Activated CD4-positive, alpha-beta T cell treated with anti-CD3 and anti-CD28 coated beads for 24 hours (primary cell): ENCODE measurements at places on chromosomes 16 and 17.

GRCh38 chr17:82243648-82244412 is 15.0 kb downstream of the SLC16A3 start:
- no peak for DNase-seq

DNA sequence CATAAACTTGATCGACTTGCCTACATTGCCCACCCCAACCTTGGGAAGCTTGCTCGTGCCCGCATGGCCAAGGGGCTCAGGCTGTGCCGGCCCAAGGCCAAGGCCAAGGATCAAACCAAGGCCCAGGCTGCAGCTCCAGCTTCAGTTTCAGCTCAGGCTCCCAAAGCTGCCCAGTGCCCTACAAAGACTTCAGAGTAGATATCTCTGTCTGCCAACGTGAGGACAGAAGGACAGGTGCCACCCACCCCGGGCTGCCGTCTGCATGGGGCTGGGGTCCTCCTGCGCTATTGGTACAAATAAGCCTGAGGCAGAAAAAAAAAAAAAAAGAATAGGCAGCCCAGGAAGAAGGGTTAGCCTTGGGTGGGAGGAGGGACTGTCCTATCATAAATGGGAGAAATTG is 37.1 kb downstream of the DNAH2 start:
- no peak for DNase-seq

DNA sequence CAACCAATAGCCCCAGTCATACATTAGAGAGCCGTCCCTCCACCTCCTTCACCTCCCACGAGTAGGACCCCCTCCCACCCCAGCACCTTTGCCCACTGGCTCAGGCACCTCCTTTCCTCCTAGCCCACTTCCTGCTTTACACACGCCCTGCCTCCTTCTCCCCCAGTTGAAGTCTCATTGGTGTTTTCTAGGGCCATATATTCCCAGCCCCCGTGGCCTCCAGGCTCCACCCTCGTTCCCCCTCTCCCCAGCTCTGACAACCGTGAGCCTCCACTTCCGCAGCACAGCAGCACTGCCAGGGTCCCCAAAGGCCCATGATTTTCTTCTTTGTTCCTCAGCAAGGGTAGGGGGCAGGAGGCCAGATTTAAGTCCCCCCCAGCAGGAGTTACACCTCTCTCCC is 340.3 kb upstream of the TNRC6C start:
- no peak for DNase-seq

- DNase-seq: no peak
Measured at GRCh38 chr17:74353446-74354060, 8.1 kb downstream of the BTBD17 start.

- DNase-seq: no peak
Measured at GRCh38 chr17:65025297-65025696, 31.2 kb downstream of the GNA13 start.

- no peak for DNase-seq
Measured at GRCh38 chr17:78236362-78237127, 5.1 kb downstream of the TMEM235 start.

DNA sequence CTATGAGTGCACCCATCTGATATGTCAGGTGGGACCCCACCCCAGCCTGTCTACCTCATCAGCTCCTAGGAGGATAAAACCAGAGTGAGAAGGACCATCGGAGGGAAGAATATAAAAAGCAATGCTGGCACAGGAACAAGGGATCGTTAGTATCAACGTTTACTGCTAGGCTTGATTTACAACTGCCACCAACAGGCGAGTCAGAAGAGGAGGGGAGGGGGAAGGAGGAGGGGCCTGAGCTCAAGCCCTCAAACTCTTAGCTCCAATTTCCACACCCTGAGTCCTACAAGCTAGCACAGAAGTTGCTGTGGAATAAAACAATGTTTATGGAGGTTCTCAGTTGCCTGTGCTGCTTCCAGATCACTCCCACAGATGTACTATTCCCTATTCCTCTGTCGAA is 234.5 kb downstream of the C16orf78 start:
- no peak for DNase-seq

DNA sequence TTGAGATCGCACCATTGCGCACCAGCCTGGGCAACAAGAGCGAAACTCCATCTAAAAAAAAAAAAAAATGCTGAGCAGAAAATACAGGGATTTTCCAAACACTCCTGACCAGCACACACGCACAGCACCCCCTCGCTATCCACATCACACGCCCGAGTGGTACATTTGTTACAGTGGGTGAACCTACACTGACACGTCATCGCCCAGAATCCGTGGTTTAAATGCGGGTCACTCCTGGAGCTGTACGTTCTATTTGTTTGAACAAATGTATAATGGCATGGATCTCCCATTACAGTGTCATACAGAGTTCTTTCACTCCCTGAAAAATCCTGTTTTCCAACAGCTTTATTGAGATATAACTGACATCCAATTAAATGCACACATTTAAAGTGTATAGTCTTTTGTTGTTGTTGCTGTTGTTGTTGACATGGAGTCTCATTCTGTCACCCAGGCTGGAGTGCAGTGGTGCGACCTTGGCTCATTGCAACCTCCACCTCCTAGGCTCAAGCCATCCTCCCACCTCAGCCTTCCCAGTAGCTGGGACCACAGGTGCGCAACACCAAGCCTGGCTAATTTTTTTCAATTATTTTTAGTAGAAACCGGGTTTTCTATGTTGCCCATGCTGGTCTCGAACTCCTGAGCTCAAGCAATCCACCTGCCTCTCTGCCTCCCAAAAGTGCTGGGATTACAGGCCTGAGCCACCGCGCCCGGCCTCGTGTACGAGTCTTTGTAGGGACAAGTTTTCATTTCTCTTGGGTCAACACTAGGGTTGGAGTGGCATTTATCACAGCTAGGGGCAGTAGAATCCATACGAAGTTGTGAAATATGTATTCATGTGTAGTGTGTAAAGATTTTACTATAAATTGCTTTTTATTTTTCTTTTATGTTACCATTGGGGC is 4.4 kb upstream of the CARHSP1 start:
- no peak for DNase-seq

DNA sequence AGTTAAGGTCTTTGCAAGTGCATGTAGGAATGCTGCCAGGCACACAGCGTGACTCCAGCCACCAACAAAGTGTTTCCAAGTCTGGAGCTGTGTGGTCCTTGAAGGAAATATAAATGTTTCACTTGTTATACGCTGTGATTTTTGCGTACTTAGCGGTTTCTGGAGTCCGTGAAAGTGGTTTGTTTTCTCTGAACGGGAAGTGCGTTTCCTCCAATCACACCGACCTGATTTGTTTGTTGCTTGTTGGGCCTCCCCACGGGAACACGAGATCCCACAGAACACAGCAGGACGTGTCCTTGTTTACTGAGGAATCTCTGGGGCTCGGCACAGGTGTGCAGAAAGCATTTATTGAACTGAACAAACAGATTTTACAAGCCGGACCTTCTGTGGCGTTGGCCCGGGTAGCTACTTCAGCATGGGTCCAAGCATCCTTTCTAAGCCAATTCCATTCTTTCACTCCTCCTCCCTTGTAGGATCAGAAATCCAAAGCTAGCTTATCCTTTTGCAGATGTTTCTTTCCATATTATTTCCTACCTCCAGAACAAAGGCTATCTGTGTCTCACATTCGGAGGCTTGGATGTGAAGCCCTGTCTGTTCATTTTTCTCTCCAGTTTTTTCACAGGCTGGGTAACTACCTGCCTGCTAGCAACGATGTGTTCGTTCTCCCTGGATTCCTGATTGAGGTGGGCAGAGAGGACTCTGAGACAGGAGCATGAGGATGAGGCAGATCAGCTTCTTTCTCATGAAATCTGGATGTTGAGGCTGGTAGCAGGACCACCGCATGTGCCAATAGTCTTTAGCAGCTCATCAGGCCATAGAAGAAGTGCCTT is 44.6 kb downstream of the ABAT start:
- DNase-seq: no peak

- no peak for DNase-seq
Measured at GRCh38 chr16:65318590-65319257, 196.9 kb upstream of the CDH11 start.

DNA sequence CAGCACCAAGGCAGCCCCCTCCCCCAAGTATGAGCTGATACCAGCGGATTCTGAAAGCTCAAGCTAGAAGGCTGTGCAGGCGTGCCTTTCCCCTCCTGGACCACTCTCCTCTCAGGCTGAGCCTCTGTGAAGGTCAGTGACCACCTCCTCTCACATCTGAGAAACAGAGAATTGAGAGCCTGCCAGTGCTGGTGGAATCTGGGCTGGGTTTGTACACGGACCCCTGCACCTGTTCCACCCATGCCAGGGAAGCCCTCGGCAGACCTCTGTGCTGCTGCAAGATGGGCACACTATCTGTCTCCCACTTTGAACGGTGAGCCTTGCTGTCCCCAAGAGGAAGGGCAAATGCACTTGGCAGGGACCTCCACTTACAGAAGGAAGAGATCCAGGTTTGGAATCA is 54.7 kb upstream of the SDK2 start:
- DNase-seq: no peak

DNA sequence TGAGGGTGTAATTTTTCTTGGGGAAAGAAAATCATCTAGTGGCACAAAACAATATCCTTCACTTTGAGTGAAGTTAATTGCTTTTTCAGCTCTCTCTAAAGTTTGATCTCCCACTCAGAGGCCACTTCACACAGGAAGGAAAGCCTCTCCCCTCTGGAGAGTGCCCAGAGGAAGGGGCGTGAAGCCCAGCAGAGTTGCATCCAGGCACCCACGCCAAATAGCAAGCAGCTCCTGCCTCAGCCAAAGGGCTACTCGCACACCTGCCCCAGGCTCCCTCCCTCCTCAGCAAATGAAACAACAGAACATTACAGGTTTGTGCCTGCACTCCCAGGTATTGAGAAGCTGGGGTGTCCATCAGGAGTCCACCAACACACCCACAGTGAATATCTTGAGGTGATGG is 183.0 kb upstream of the RPL38 start:
- DNase-seq: no peak

DNA sequence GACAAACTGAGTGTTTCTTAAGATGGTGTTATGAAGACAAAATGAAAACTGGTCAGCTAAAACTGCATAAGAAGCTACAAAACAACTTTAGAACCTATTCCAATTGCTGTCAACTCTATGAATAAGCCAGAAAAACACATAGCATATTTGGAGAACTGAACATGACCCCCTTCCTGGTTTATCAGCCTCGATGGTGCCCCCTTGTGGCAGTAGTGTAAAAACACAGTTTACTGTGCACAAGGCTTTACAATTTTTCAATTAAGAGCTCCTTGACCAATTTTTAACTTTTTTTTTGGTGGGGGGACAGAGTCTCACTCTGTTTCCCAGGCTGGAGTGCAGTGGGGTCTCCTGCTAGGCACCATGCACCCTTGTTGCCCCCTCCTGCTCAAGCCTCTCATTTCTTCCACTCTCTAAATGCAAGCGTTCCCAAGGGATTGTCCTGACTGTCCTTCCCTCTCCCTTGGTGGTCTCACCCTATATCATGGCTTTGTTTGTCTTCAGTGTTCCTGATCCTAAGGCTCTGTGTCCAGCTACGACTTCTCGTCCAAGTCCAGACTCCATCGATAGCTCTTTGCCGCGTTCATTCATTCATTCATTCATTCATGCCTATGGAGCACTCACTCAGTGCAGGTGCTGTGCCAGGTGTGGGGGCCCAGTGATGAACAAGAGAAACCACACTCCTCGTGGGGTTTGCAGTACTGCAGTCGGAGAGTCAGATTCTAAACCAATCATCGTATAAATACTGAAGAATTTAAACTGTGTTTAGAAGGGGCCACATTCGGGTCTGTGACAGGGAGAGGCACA is 7.5 kb downstream of the EIF1 start:
- DNase-seq: peak; percentile 64

- no peak for DNase-seq
Measured at GRCh38 chr17:72396121-72396520, 275.3 kb downstream of the SOX9 start.

DNA sequence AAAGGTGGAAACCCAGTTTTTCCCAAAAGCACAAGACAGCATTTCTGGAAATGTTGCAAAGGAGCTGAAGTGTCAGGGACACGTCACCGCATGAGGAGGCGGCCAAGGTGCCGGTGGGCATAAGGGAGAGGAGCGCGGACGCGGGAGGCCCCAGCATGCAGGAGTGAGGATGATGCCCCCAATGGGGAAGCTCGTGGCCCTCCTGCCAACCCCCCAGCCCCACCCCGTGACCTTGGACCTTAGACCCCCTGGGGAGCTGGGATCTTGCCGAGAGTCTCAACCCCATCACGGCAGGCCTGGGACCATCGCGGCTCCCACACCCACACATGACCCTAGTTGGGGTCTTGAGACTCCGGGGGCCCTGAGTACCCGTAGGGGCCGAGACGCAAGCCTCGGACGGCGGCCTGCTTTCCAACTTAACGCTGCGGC is 119.4 kb upstream of the METRNL start:
- DNase-seq: no peak

DNA sequence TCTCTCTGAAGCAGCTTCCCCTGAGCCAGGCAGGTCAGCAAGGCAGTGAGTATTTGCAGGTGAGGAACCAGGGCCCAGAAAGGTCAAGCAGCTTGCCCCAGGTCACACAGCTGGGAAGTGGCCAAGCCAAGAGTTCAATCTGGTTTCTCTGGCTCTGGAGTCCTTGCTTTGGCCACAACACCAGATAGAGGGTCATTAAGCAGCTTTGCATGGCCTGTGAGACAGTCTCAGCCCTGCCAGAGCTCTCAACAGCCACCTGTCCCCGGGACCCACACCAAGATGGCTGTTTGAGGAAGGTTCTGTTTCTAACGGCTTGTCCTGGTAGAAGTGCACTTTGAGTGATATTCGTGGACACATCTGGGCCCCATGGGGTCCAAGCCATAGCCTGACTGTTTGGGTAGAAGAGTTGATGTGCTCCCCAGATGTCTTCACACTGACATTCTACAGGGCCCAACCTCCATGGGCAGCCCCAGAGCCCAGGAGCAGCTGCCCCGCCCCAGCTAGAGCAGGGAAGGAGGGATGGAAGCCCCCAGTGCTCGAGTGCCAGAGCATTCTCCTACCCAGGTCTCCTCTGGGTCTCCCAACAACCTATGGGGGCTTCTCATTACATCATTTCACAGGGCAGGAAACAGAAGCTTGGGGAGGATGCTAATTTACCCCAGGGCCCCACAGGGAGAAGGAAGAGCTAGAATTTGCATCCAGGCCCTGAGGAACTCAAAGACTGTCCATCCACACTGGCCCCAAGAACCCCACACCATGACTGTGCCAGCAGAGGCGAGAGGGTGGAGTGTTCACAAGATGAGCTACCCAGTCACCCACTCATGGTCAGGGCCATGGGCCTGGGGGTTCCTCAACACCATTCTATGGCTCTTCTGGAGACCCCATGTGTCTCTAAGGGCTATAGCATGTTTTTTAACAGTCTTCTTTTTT is 107.3 kb upstream of the CDH5 start:
- no peak for DNase-seq

GRCh38 chr16:57852189-57852588 is 49.9 kb upstream of the KIFC3 start:
- DNase-seq: no peak

DNA sequence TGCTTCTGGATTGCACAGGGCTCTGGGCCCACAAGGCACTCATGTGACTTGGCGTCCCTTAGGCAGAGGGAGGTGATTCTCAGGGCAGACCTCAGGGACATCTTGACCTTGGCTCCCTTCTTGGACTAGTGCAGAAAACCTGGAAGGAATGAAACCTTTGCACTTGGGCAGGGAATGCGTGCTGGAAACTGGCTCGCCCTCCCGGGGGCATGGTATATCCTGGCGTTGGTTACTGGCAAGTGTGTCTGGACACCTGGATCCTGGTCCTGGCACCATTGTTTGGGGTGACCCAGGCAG is 63.5 kb upstream of the LGALS9 start:
- DNase-seq: no peak

GRCh38 chr16:84579936-84580335 is 37.9 kb downstream of the COTL1 start:
- no peak for DNase-seq
